Neural progenitor cell (in vitro differentiated cells): ENCODE measurements at places on chromosomes 7 and 10. TPM values are rescaled to one million over a fixed set of nuclear protein-coding genes. Genes with fewer than 3 reads are reported as not detected.
A peak's percentile ranks its signal among the peaks of the same experiment; 100 is the strongest.

Gene CALHM2
- total RNA-seq, result 2.1 TPM in 1 of 2 replicates, not detected in the other

GRCh38 chr10:79490400-79491142 lies 21.8 kb upstream of the EIF5AL1 start:
- DNase-seq, result no peak

GRCh38 chr7:25624833-25625232 lies 396.5 kb upstream of the NPVF start:
- no peak for DNase-seq

Gene MYPN
- not detected in 2 replicates for total RNA-seq

DNA sequence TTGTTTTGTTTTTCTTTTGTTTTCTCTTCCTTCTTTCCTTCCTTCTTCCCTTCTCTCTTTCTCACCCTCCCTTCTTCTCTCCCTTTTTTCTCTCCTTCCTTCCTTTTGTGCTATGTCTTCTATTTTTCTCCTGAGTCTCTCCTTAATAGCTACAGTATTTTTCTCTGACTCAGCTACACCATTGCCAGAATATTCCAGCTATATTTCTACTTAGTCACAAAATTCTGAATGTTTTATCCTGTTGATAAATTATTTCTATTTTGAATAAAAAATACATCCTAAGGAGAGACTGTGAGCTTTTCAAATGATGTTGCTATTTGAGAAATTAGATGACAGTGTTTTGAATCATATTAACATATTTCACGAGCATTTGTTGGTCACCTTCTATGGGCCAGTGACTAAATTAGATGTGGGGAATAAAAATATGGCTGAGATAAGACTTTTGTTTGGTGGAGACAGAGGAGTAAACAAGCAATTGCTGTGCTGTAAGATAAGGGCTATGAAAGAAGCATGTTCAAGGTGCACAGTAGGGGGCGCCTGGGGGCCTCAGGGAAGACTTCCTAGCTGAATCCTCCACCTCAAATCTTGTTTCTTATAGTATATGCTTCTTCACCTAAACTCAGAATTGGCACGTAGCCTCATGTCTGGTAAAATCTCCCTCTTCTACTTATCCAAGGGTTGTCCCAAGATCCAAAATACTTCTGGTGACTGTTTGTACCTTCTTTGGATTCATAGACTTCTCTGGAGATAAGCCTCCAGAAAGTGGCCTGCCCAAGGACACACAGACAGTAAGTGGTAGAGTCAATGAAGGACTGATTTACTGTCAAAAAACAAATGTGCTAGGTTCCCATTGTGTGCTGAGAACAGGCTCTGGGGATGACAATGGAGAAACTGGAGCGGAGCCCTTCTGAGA lies 115.5 kb upstream of the CREB5 start:
- peak; percentile 59 for DNase-seq

GRCh38 chr10:99938563-99938962 lies 71.2 kb downstream of the DNMBP start:
- DNase-seq, result no peak

DNA sequence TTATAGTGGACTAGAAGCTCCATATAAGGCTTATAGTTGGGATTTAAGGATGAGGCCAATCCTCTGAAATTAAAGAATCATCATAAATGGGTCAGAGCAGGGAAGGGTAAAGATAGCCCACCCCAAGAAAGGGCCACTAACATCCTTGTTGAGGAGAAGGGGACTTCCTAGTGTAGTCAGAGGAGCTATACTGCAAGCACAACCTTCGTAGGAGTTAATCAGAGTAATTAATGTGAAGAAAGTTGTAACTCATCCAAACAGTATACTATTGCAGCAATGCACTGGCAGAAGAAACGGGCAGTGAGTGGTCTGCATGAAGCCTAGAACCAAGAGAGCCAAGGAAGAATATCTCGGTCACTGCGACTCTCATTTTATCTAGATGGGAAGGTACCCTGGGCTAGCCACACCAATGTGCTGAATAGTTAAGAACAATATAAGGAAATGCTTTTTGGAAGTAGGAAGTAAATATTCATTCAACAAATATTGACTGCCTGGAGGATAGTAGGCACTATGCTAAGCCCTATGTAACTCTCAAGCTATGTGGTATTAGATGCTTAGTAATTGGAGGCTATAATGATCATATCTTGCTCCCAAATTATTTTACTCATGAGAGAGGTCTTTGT lies 13.3 kb downstream of the OTUD1 start:
- DNase-seq, result no peak

DNA sequence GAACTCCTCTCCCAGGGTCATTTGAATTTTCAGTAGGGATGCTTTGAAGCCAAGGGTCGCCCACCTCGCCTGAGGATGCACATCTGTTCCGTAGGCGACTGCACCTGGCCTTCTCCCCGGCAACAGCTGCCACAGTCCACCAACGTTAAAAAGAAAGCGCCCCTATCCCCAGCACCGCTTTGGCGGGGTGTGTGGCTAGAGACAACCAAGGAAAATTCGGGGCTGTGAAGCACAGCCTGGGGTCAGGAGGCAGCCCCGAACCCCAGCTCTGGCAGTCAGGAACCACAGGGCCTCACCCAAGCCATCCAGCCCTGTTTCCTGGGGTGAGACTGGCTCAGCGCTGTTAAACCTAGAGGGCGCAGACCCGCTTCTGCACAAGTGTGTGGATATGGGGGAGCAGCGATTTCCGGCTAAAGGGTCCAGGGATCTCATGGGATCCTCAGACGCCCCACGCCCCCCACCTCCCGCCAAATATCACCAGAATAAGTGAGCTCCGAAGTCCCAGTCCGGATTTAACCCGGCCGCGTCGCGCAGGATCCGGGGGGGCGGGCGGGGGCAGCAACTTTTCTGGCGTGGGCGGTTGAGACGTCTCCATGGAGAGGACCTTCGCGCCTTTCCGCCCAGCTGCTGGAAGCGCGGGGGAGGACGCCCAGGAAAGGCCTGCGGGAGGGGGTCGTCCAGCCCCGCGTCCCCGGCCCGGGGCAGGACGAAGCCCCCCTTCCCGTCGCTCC lies 822 bp downstream of the ZC3HAV1L start:
- DNase-seq, result peak; percentile 36

DNA sequence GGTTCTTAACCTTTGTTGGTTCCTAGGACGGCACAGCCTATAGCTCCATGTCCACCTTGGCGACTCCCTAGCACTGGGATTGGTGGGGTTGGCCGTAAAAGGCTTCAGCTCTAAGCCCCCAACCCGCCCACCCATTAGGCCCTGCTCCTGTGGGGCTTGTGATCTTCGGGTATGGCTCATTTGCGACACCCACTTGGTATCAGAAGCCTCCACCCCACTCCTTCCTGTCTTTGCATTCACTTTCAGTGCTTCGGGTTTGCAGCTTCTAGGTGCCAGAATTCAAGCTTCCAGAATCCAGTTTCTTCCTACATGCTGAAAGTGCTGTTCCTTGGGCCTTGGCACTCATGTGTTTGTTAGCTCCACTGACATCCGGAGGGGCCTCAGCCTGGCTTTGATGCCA lies 39.5 kb downstream of the HABP2 start:
- no peak for DNase-seq

DNA sequence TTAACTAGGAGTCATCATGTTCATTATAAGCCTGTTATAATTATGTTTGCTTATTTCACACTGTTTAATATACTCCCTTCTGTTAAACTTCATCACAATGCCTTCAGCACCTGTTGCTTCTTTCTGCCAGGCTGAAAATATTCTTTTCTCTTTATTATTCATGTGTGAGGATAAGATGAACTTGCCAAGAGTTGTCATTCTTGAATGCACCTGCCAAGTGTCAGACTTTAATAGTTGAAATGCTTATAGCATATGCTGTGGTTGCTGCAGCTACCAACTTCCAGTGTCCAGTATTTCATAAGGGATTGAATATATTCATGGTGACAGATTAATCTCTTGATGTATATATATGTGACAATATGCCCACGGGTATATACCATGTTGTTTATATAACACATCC lies 339.2 kb upstream of the MEOX2 start:
- no peak for DNase-seq

- DNase-seq, result no peak
Observed at GRCh38 chr7:159066816-159067575, 77.7 kb downstream of the VIPR2 start.

DNA sequence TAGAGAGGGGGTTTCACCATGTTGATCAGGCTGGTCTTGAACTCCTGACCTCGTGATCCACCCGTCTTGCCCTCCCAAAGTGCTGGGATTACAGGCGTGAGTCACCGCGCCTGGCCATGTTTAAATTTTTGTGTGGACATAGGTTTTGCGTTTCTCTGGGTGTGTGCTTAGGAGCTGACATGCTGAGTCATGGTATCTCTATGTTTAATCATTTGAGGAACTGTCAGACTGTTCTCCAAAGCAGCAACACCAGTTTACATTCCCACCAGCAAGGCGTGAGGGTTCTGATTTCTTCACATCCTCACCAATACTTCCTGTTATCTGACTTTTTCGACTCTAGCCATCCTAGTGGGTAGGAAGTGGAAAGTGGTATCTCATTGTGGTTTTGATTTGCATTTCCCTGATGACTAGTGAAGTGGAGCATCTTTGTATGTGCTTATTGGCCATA lies 153.7 kb downstream of the DNAJB6 start:
- DNase-seq, result no peak

Gene CALML3
- total RNA-seq, result not detected in 2 replicates

- DNase-seq, result no peak
Observed at GRCh38 chr10:56928714-56929113, 567.7 kb upstream of the ZWINT start.

DNA sequence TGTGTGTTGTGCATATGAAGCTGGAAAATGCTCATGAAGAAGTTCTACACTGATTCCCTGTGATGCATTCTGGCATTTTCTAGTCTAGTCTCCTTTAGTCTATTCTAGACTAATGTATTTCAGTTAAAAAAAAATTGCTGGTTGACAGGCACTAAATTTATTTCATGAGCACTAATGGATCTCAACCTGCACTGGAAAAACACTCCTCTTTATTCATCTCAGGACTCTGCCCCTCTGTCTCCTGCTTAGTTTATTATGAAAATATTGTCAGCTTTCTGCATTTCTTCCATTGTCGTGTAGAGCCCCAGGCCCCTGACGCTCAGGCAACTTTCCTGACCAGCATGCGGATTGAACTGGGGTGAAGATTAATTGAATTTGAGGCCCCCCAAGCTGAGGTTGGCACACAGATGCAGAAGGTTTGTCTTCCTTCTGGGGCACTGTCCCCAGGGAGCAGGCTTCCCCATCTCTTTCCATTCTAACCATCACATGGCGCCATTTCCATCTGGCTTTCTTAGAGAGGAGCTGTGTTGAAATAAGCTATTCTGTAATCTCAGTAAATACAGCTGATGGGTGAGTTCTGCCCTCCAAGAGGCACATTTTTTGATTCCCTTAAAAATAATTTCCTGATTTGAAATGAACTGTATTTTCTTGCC lies 128.7 kb downstream of the INSYN2A start:
- DNase-seq, result no peak

DNA sequence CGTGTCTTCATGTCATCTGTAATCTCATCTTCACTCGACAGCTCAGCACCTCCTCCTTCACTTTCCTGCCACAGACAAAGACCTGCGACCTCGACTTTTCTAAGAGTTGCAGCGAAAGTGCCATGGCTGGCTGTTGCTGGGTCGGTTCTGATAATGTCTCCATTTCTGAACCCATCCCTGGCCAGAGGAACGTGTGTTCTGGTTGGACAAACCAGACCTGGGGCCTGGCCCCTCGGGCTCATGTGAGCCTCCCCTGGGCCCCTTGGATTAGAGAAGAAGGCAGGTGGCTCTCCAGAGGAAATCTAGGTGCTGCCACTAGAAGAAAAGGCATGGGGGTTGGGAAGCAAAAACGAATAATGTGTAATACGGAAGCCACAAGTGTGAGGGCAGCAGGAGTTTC lies 273.7 kb downstream of the GLRX3 start:
- DNase-seq, result no peak

- DNase-seq, result no peak
Observed at GRCh38 chr10:62728479-62728878, 76.0 kb upstream of the ADO start.

- DNase-seq, result peak; percentile 19
Observed at GRCh38 chr10:126302476-126302756, 85.9 kb downstream of the ADAM12 start.

Gene GNAT3
- not detected in 2 replicates for total RNA-seq

GRCh38 chr7:128791972-128792327 lies 182 bp downstream of the CCDC136 start:
- DNase-seq, result no peak

Gene BRAF
- 32.4 and 48.0 TPM in 2 replicates for total RNA-seq

GRCh38 chr7:52017802-52018679 lies 701.4 kb upstream of the COBL start:
- peak; percentile 85 for DNase-seq

DNA sequence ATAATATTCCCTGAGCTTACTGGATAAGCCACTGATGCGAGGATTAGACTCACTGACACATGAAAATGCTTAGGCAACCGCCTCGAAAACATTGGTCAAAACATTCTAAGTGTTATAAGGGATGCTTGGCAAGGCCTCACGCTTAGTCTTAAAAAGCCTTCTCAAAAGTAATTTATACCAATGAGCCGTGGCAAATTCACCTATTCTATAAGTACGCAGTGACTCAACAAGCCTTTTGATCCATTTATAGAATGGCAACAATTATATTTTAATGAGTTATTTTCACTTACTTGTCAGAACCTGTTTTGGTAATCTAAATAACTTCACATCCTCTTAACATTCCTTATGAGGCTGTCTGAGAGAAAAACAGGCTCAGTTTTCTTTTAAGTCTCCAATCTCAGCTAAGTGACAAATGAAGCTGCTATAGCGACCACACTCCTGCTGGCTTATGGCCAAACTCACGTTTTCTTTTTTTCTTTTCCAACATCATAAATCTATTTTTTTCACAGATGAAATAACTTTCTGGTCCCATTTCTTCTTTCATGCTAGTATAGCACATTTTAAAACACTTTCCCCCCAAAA lies 121.2 kb upstream of the AFAP1L2 start:
- DNase-seq, result peak; percentile 25

- DNase-seq, result no peak
Observed at GRCh38 chr10:48439031-48439430, 132.6 kb downstream of the MAPK8 start.

- DNase-seq, result no peak
Observed at GRCh38 chr10:89894051-89894450, 192.7 kb downstream of the KIF20B start.

- no peak for DNase-seq
Observed at GRCh38 chr10:126511917-126512479, 123.7 kb upstream of the ADAM12 start.

GRCh38 chr10:3623746-3624145 lies 161.3 kb downstream of the KLF6 start:
- DNase-seq, result no peak

DNA sequence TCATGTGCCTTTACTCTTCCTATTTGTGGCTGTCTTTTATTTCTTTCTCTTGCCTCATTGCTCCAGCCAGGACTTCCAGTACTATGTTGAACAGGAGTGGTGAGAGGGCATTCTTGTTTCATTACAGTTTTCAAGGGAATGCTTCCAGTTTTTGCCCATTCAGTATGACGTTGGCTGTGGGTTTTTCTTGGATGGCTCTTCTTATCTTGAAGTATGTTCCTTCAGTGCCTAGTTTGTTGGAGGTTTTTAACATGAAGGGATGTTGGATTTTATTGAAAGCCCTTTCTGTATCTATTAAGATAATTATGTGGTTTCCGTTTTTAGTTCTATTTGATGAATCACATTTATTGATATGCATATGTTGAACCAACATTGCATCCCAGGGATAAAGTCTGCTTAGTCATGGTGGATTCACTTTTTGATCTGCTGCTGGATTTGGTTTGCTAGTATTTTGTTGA lies 96.8 kb downstream of the GLCCI1 start:
- no peak for DNase-seq
